CD4-positive, alpha-beta T cell (primary cell): ENCODE measurements at places on chromosomes 3 and 15.

DNA sequence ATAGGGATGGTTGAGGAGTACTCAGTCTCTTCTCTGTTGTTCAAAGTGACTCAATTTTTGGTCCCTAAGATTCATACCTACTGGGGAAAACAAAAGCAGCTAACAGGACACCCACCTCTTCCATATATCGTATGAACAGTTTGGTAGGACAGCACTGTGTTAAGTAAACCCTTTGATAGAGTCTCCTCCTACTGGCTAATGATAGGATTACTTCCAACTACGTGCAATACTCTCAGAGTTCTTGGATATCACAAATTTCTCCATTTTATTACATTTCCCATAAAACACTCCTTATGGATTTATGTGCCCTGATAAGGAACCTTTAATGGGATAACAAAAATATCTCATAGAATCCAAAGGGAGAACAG, 200.2 kb upstream of the GOLGA6L4 start:
- no peak for DNase-seq

DNA sequence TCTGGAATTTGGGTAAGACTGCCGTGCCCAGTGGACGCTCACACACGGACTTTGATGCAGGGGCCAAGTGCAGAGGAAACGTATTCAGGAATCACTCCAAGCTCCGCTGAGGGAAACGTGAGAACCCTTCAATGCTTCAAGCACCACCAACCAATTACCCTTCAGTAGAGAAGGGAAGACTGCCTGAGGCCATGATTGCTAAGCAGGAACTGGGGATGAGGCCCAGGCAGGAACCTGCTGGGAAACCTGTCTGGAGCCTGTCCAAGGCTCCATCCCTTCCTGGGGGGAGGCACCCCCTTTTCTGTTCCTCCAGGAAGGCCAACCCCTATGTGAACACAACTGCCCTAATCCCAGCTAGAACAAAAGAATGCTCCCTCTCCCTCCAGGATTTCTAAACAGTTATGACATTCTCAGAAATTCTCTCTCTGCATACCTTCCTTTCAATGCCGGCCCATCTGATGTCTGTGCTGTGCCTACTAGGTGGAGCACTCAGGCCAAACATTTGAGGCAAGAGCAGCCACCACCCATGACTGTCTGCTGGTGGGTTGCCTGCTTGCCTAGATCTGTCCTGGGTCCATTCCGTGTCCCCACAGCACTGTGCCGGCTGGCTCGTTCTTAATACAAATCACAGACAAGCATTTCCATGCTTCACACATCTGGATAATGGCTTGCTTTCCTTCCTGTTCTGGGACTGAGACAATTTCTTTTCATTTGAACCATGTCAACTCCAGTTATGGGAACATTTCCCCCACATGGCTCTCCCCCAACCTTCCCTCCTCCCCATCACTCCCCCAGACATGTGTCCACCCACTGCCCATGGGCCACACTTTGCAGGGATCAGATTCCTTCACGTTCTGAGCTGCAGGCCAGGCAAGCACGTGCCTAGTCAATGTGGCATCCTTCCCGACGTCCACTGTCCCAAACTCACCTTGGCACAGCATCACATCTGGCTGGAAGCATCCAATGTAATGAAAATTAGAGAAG, 149.4 kb downstream of the ADAMTS17 start:
- DNase-seq: no peak

DNA sequence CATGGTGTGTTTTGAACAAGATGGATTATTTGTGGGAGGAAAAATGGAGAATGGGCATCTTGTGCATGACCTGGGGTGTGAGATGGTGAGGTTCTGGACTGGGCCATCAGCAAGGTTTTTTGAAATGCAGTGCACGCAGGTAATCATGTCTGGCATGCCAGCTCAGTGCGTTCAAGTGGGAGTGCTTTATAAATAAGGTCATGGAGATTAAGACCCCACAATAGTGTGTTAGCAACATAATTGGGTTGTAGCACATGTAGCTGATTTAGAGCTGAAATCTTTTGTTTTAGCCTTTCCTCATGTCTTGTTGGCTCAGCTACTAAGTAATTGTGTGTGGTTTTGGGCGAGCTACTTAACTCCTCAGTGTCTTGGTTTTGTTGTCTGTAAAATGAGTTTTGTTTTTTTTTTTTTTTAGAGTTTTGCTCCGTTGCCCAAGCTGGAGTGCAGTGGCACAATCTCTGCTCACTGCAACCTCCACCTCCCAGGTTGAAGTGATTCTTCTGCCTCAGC, 3.9 kb upstream of the CACNA1D start:
- no peak for DNase-seq

DNA sequence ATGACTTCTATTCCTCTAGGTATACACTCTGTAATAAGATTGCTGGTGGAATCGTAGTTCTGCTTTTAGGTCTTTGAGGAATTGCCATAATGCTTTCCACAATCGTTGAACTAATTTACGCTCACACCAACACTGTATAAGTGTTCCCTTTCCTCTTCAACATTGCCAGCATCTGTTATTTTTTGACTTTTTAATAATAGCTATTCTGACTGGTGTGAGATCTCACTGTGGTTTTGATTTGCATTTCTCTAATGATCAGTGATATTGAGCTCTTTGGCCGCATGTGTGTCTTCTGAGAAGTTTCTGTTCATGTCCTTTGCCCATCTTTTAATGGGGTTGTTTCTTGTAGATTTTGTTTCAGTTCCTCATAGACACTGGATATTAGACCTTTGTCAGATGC, 12.8 kb downstream of the NXPE3 start:
- no peak for DNase-seq

- DNase-seq: no peak
Observed at GRCh38 chr3:49313896-49314688, 25.8 kb downstream of the USP4 start.

DNA sequence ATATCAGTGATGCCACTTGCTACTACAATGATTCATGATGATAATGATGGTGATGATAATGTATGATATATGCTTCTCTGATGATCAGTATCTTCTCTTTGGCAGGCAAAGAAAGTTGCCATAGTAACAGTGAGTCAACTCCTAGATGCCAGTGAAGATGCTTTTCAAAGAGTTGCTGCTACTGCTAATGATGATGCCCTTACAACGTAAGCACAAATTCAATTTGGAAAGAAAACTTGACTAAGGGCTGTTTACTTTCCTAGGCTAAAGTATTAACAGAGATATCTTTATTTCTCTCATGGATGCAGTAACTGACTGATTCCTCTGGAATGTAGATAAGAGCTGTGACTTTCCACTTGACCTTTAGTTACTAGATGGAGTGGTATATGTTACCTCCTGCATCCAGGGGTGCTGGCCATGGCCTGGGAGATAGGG, 27.8 kb downstream of the ADGRG7 start:
- no peak for DNase-seq

DNA sequence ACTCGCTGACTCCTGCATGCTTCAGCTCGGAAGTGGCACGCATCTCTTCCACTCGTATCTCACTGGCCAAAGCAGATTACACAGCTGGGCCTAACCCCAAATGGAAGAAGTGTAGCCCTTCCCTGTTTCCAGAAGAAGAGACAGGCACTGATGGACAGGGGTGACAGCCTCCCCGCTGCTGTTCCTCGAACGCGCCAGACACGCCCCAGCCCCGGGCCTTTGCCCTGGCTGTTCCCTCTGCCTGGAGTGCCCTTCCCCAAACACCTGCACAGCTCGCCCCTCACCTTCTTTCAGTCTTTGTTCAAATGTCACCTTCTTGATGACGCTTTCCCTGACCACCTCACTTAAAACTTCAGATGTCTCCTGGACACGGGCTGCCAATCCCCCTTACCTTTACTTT, 26.0 kb upstream of the CYP11A1 start:
- DNase-seq: no peak

- DNase-seq: no peak
Observed at GRCh38 chr15:29822684-29823459, 604 bp upstream of the TJP1 start.

- no peak for DNase-seq
Observed at GRCh38 chr3:188052169-188053035, 101.6 kb upstream of the LPP start.

GRCh38 chr3:52036222-52036694, 20.1 kb downstream of the DUSP7 start:
- DNase-seq: no peak

DNA sequence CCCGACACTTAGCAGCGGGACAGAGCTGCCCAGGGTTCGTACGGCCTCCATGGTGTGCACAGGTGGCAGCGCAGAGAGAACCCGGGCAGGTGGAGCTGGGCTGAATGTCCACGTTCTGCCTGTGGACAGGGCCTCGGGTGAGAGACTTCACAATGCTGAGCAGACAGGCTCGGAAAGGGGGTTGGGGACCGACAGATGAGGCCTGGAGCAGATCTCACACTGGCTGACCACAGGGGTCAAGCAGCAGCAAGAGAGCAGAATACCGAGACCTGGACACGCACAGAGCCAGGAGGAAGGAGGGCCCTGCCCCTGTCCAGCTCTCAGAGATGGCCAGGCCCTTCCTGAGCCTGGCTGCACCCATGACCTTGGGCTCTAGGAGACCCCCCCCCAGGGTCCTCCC, 83.0 kb downstream of the VGLL4 start:
- DNase-seq: no peak

DNA sequence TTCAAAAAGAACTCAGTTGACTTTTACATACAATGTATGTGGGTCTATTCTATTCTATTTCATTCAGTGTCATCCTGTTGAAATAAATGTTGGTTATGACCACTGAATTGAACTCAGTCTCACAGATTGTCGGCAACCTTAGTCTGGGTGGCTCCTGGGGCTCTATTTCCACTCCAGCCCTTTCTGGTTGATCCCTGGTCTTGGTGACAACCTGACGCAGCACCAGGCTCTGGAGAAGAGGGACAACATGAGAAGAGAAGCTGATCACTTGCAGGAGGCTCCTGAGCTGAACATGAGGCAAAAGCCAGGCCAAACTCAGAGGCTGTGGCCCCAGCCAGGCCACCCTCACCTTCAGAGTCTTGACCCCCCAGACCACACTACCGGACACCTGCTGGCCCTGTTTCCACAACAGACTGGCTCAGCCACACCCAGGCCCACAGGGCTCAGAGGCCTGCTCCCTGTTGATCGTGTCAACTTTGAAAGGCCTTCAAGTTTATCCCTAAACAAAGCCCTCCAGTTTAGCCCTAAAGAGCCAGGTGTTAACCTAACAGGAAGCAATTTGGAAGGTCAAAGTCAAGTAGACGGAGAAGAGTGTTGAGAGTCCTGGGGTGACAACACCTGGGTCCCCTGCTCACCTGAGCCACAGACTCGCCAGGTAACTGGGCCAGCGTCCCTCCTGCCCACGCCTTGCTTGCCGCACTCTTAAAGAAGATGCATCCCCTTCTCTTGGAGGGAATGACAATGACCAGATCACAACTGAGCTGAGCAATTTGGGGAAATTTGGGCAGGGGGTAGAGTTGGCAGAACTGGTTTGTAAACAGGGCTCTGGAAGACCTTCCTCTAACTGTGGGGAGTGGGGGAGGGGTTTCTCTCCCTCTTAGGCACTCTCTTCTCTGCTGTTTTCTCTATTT, 15.4 kb upstream of the MUC20 start:
- no peak for DNase-seq

DNA sequence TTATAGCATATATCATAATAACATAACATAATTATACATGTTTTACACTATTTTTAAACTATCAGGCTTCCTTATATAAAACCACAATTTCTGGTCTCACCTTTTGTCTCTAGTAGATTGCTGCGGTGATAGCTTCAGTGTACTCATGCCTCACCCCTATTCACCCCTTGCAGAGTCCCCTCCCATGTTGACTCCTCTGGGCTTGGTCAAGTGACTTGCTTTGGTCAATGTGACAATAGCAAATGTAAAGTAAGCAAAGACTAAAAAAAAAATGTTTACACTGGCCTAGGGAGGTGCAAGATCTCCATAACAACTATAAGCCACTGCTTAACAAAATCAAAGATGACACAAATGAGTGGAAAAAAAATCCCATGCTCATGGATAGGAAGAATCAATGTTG, 537.5 kb downstream of the ROBO1 start:
- no peak for DNase-seq

DNA sequence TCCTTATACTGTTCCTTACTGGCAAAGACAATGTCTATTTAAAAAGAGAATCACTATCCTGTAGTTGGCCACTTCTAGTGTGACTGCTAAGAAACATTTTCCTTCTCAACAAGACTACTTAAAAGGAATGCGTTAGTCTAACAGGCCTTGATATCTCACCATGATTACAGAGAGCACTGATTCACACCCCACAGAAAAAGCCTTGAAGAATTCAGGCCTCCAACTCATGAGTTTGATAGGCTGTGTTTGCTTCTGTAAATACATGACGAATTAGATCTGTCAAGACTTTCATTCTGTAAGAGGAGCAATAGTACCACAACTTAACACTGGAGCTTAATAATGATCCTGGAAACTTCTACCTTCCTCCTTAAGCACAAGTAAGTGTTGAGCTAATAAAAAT, 432.8 kb upstream of the NR2F2 start:
- no peak for DNase-seq

DNA sequence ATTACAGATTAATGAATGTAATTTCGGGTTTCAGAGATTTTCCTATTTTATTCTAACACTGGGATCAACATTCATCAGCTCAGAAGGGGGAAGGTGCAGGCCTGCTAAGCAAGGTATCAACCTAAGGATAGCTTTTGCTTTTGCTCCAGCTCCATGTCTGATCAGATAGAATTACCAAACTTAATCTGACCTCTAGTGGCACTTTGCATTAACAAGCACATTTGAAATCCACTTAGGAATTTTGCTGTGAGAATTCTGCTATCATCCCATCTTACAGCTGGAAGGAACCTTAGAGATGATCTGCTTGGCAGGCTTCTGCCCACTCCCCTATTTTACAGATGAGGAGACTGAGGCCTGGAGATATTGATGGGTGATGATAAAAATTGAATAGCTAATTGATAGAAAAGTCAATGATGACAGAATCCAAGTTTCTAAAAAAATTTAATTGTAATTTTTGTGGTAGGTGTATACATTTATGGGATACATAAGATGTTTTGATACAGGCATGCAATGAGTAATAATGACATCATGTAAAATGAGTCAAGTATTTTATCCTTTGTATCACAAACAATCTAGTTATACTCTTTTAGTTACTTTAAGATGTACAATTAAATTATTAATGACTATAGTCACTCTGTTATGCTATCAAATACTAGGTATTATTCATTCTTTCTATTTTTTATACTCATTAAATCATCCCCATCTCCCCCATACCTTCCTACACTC, 209.2 kb upstream of the ZPLD1 start:
- peak; percentile 66 for DNase-seq

- no peak for DNase-seq
Observed at GRCh38 chr3:54843352-54843751, 84.5 kb downstream of the LRTM1 start.
